ENCODE measurements at places on chromosomes 4 and X. TPM values are rescaled to one million over a fixed set of nuclear protein-coding genes. Genes with fewer than 3 reads are reported as not detected.

Gene MAGEB18
- not detected for total RNA-seq

Gene MAGEB10
- not detected for total RNA-seq

GRCh38 chr4:86451560-86452330, 91.9 kb upstream of the MAPK10 start:
- DNase-seq = no peak
- no peaks in the 10 kb centered on the region for H3K36me3 ChIP-seq
- no peak overlapping the region for H3K27ac ChIP-seq
- H3K27me3 ChIP-seq = peaks cover 10% of the 10 kb centered on the region
- H3K4me1 ChIP-seq = no peaks in the 10 kb centered on the region

Gene DUX4
- total RNA-seq = not detected

DNA sequence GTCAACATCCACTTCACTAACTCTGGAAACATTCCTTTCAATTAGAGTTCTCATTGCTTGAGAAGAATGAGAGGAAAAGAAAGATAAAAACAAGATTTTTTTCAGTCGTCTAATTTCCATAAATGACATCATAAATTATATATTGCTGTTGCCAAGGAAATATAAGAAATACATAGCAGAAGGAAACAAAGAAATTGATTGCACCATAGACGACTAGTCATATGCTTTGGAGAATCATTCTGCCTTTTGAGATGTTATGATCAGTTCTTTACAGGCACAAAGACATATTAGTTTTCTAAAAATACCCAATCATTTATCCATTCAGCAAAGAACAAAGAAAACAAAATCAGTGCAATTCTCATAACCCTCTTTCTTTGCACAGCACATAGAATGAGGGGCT, 672 bp upstream of the C1QTNF7 start:
- peaks cover 12% of the 10 kb centered on the region for H3K4me1 ChIP-seq
- no peaks in the 10 kb centered on the region for H3K27me3 ChIP-seq
- H3K27ac ChIP-seq = no peak overlapping the region
- no peak overlapping the region for H3K4me3 ChIP-seq

- H3K27me3 ChIP-seq = peaks cover 4% of the 10 kb centered on the region
- H3K36me3 ChIP-seq = no peaks in the 10 kb centered on the region
- peaks cover 2% of the 10 kb centered on the region for H3K4me1 ChIP-seq
- no peak for DNase-seq
- no peak overlapping the region for H3K4me3 ChIP-seq
Observed at GRCh38 chr4:26281881-26282280, 38.9 kb upstream of the RBPJ start.

DNA sequence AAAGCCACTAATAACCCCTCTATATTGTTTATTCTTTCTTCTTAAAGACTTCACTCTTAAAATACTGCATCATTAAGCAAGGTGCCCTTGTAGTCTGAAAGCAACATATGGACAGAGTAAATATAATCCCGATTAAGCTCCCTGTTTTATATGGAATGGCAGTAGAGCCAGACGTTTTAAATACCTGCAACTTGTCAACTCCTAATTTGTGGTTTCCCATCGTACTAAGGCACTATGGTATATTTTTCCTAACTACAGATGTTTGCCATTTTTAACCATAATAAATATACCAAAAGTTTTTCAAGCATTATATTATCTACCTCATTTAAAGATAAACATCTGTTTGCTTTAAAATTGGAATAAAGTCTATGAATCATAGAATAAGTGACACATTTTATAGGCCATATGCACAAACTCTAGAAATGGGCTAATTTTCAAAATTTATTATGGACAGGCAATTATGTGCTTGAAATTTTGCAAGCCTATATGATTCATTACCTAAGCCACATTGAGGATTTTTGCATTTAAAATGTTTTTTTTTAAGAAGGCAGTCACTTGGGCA, 194.6 kb downstream of the FRMPD4 start:
- H3K4me1 ChIP-seq = no peaks in the 10 kb centered on the region
- no peaks in the 10 kb centered on the region for H3K36me3 ChIP-seq
- H3K27me3 ChIP-seq = no peaks in the 10 kb centered on the region
- no peak overlapping the region for H3K27ac ChIP-seq
- no peak overlapping the region for H3K4me3 ChIP-seq
- no peak for DNase-seq

Gene MAGIX
- 0.47 TPM for total RNA-seq

DNA sequence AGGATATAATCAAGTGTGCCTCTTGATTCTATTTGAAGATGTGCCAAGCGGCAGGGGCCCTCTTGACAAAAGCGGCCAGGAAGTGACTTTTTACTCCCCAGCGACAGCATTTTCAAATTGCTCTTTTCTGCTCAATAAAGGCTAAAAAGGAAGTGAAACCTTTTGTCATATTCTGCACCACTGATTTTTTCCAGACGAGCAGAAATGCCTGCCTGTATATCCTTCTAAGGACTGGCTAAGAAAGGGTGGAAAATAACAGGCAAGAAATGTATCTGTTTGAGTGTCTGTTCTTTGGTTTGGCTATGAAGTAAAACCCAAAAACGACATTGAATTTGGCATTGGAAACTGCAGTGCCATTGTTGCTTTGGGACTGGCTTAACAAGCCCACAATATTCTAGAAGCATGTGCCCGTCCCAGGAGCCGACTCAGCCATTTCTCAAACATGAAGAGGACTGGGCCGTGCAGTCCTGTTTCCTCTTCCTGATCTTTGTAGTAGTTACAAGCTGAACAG, 25.4 kb downstream of the TMSB4X start:
- peaks cover 61% of the 10 kb centered on the region for H3K4me1 ChIP-seq
- peak overlapping the region; percentile 94 for H3K27ac ChIP-seq
- H3K4me3 ChIP-seq = peak overlapping the region; percentile 75
- peak; percentile 25 for DNase-seq
- H3K36me3 ChIP-seq = peaks cover 5% of the 10 kb centered on the region

Gene WNK3
- 0.64 TPM for total RNA-seq

- peaks cover 7% of the 10 kb centered on the region for H3K27me3 ChIP-seq
- H3K36me3 ChIP-seq = no peaks in the 10 kb centered on the region
- no peak for DNase-seq
- H3K4me1 ChIP-seq = peaks cover 11% of the 10 kb centered on the region
Observed at GRCh38 chrX:10169175-10169574, 12.4 kb downstream of the CLCN4 start.

Gene TLL1
- not detected for total RNA-seq

DNA sequence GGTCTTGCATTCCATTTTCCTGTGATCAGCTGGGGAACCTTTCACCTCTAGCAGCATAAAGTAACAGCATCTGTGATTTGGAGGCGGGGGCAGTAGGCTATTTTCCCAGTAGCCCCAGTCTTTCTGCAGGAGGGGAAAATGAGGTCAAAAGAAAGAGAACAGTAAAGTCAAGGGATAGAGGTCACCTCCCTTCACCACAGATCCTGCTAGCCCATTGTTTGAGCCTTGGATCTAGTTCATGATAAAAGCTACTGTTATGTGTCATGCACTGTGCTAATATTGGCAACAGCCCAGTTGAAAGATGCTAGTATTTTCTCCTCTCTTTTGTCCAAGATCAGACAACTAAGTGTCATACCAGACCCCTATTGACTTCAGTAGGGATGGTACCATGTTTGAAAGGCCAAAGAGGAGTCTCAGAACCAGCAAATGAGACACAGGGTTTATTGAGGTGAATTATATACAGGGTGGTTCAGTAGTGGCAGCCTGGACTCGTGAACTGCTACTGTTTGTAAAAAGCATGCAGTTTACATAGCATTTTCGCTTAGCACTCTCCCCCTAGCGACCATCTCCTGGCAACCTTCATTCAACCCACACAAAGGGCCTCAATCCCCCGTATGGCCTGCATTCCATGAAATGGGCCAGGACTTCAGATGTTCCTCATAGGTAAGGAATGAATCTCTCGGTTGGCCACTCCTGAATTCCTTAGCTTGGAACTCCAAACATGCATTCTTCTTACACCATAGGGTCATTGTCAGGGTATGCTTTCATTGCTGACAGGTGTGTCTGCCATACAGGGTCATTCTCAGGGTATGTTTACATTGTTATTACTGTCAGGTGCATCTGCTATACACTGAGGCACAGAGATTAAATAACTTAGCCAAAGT, 170.0 kb upstream of the FRMPD4 start:
- no peak overlapping the region for H3K4me3 ChIP-seq
- DNase-seq = no peak
- no peaks in the 10 kb centered on the region for H3K27me3 ChIP-seq

DNA sequence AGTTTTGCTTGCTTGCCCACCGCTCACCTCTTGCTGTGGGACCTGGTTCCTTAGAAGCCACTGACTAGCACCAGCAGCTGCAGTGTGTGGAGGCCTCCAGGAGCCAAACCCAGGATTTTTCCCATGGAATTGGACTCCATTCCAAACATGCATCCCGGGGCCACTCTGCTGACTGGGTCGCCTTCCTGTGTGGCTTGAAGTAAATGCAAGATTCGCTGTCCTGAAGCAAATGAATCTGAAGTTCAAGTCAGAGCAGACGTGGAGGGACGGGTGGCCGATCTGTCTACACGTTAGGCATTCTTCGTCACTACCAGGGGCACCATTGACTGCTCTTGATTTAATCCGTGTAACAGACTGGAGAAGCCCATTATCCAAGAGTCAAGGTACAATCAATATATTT, 109.0 kb downstream of the SHOX start:
- no peaks in the 10 kb centered on the region for H3K4me1 ChIP-seq
- H3K27ac ChIP-seq = no peak overlapping the region
- no peaks in the 10 kb centered on the region for H3K27me3 ChIP-seq
- no peaks in the 10 kb centered on the region for H3K36me3 ChIP-seq
- DNase-seq = no peak

- H3K4me3 ChIP-seq = no peak overlapping the region
- DNase-seq = no peak
- H3K4me1 ChIP-seq = no peaks in the 10 kb centered on the region
- H3K27ac ChIP-seq = no peak overlapping the region
- H3K36me3 ChIP-seq = no peaks in the 10 kb centered on the region
Observed at GRCh38 chr4:176587920-176588319, 204.8 kb downstream of the VEGFC start.

Gene TBX22
- total RNA-seq = not detected

- H3K36me3 ChIP-seq = peaks cover 78% of the 10 kb centered on the region
- H3K4me1 ChIP-seq = peaks cover 62% of the 10 kb centered on the region
- H3K27ac ChIP-seq = peak overlapping the region; percentile 88
Observed at GRCh38 chr4:113682730-113683537, 78.6 kb downstream of the CAMK2D start.

DNA sequence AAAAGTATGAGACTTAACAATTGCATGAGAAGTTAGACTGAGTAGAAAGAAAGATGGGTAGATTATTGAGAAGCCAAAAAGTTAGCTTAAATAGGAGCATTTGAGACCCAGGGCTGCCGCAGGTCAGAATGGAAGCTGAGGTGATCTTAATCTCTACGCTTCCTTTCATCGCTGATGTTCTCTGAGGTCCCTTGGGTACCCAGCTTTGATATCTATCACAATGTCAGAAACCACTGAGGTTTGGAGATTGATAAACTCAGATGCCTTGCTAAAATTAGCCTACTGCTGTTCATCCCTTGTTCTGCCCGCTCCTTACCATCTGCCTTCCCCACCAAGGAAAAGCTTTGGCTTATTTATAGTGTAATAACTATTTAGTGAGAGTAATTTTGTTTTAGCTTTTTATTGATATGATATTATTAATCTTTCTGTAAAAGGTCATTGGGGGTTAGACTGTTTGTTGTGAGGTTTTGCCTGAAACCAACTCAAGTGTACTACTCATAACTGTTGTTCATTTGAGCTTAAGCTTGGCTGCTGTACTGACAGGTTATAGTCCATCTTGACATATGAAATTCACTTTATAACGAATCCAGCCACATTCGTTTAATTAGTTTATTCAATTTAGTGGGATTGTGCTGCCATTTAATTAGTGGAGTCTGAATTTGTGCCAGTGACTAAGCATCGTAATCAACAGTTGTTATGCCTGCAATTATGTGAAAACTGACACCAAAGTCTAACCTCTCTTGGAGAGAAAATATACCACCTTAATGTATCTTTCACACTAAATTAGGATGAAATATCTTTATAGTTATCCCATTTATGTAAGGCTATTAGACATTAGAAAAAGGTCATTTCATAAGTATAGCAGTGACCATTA, 15.1 kb downstream of the MCUB start:
- H3K36me3 ChIP-seq = peaks cover 45% of the 10 kb centered on the region
- no peak for DNase-seq
- H3K27ac ChIP-seq = no peak overlapping the region

Gene FAT1
- total RNA-seq = not detected

Gene PPP1R2C
- total RNA-seq = not detected

Data from activated naive CD8-positive, alpha-beta T cell treated with anti-CD3 and anti-CD28 coated beads for 36 hours (primary cell).